Neural crest cell (in vitro differentiated cells): ENCODE measurements at places on chromosomes 5 and 9. TPM values are rescaled to one million over a fixed set of nuclear protein-coding genes. Genes with fewer than 3 reads are reported as not detected.

GRCh38 chr9:4108754-4109465 lies 191.0 kb downstream of the GLIS3 start:
- no peak overlapping the region for H3K4me3 ChIP-seq
- H3K4me1 ChIP-seq: peaks cover 7% of the 10 kb centered on the region
- no peak for DNase-seq
- no peak overlapping the region for H3K27ac ChIP-seq

GRCh38 chr9:77594963-77595362 lies 53.2 kb downstream of the GNA14 start:
- no peak for DNase-seq
- H3K27ac ChIP-seq: peak overlapping the region; percentile 51
- no peak overlapping the region for H3K4me3 ChIP-seq
- H3K36me3 ChIP-seq: no peaks in the 10 kb centered on the region

The CYLC2 gene
- not detected in 2 replicates for total RNA-seq

DNA sequence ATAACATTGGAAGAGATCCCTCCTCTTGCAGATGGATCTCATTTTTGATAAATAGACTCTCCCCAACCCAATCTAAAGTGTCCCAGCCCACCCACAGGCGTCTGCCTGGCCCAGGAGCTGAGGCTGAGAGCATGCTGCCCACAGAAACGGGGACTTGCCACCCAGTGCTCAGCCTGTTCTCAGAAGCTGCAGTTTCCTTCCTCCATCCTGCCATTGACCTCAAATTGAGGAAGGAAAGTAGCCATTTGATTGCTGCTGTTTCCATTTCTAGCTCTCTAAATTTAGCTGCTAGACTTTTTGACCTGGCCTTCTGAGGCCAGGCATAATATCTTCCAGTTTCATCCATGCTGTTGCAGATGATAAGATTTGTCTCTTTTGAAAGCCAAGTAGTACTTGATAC lies 31.1 kb upstream of the FRMD3 start:
- no peaks in the 10 kb centered on the region for H3K36me3 ChIP-seq
- no peaks in the 10 kb centered on the region for H3K4me1 ChIP-seq
- H3K27me3 ChIP-seq: no peaks in the 10 kb centered on the region
- H3K27ac ChIP-seq: no peak overlapping the region

GRCh38 chr9:98575379-98576346 lies 133.1 kb downstream of the GABBR2 start:
- peaks cover 13% of the 10 kb centered on the region for H3K27me3 ChIP-seq
- no peak overlapping the region for H3K4me3 ChIP-seq
- no peak for DNase-seq
- H3K4me1 ChIP-seq: no peaks in the 10 kb centered on the region
- H3K27ac ChIP-seq: peak overlapping the region; percentile 23

GRCh38 chr5:178123094-178123965 lies 7.5 kb upstream of the RMND5B start:
- DNase-seq: no peak
- no peak overlapping the region for H3K4me3 ChIP-seq
- no peaks in the 10 kb centered on the region for H3K27me3 ChIP-seq
- H3K36me3 ChIP-seq: no peaks in the 10 kb centered on the region
- peaks cover 9% of the 10 kb centered on the region for H3K4me1 ChIP-seq
- H3K27ac ChIP-seq: peak overlapping the region; percentile 87

DNA sequence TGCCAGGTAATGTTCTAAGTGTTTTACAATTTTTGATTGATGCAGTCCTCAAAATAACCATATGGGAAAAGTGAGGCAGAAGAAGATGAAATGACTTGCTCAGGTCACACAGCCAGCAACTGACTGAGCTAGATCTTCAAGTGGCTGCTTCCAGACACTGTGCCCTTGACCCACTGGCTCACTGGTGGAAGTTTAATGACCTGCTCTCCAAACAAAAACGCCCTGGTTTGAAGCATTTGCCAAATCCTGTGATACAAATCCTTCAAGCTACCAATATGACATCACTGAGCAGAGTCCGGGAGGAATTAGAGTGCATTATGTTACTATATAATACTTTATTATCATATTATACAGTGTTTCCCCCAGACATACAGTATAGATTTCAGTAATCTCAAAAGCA lies 459.4 kb downstream of the GADD45G start:
- no peak overlapping the region for H3K27ac ChIP-seq
- no peaks in the 10 kb centered on the region for H3K36me3 ChIP-seq
- no peaks in the 10 kb centered on the region for H3K4me1 ChIP-seq
- DNase-seq: no peak
- peaks cover 4% of the 10 kb centered on the region for H3K27me3 ChIP-seq

The CNTLN gene
- total RNA-seq: 16.7 and 18.0 TPM in 2 replicates

The PCDH1 gene
- total RNA-seq: 16.2 and 17.3 TPM in 2 replicates

The DMRT3 gene
- not detected in 2 replicates for total RNA-seq

DNA sequence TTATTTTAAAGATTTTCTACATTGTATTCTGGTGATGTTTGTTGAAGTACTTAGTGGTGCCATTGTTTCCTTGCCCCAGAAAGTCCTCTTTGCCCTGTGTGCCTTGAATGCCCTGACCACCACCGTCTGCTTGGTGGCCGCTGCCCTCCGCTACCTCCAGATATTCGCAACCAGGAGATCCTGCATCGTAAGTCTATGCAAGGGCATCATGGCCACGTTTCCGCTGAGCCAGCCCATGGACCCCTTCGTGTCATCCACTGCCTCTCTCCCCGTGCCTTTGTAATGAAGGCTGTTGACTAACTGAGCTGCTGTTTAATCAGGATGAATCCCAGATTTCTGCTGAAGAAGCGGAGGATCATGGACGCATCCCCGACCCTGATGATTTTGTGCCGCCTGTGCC lies 52.3 kb downstream of the ENTREP1 start:
- no peaks in the 10 kb centered on the region for H3K36me3 ChIP-seq
- no peak overlapping the region for H3K27ac ChIP-seq
- no peaks in the 10 kb centered on the region for H3K27me3 ChIP-seq
- peaks cover 33% of the 10 kb centered on the region for H3K4me1 ChIP-seq
- DNase-seq: no peak

DNA sequence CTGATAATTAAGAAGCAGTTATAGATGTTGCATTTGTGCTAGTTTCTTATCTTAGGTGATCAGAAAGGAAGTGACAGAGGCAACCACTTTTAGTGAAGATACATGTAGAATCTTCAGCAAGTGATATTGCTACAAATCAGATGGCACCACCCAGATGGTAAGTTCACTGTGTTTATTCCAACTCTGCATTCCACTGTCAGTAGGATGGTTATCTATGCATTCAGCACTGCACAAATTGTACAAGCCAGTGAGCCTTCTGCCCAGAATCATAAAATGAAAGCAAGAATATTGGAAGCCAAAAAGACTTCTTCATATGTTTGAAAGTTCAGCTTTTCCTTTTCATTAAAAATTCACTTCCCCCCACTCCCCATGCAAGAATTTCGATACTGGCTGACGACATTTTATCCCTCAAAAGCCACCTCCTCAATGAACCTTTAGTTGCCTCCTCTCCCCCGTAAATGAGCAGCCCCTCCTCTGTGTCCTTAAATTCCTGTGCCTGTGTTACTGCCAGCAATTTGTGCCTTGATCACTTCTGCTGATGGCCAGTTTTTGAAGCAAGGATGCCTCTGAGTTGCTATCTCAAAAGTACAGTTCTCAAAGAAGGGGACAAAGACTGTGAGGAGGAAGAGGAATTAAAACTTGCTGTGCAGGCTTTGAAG lies 91.6 kb downstream of the ZSWIM6 start:
- H3K27ac ChIP-seq: no peak overlapping the region
- peaks cover 27% of the 10 kb centered on the region for H3K4me1 ChIP-seq
- H3K27me3 ChIP-seq: no peaks in the 10 kb centered on the region

The FYB1 gene
- not detected in 2 replicates for total RNA-seq

DNA sequence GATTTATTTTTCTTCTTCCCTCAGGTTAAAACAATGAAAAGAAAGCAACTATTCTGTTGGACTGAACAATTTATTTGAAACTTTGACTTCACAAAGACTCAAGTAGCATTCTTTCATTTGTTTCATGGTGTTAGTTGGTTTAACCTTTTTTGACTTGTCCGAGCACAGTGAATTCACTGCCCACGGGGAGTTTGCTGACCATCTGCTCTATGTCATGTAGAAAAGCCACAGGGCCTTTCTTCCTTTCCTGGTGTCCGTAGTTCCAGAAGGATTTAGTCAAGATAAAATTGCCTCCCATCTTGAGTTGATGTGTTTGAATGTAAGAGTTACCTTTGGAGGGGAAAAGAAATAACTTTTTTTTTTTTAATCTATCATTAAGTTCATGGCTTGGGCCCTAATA lies 55.1 kb upstream of the ZNF608 start:
- H3K4me1 ChIP-seq: peaks cover 59% of the 10 kb centered on the region
- H3K4me3 ChIP-seq: peak overlapping the region; percentile 8
- no peaks in the 10 kb centered on the region for H3K27me3 ChIP-seq
- H3K27ac ChIP-seq: no peak overlapping the region
- DNase-seq: no peak

- DNase-seq: no peak
- H3K36me3 ChIP-seq: no peaks in the 10 kb centered on the region
- H3K27ac ChIP-seq: no peak overlapping the region
Observed at GRCh38 chr5:112064271-112064701, 307.3 kb upstream of the NREP start.

DNA sequence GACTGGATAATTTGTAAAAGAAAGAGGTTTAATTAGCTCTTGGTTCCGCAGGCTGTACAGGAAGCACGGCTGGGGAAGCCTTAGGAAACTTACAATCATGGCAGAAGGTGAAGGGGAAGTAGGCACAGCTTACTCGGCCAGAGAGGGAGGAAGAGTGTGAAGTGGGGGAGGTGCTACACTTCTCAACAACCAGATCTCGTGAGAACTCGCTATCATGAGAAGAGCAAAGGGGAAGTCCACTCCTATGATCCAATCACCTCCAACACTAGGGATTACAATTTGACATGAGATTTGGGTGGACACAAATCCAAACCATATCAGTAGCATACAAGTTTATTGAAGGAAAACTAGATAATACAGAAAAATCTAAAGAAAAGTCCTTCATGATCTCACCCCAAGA lies 39.9 kb downstream of the NEURL1B start:
- no peak overlapping the region for H3K4me3 ChIP-seq
- H3K27ac ChIP-seq: no peak overlapping the region
- H3K4me1 ChIP-seq: peaks cover 12% of the 10 kb centered on the region
- H3K36me3 ChIP-seq: peaks cover 5% of the 10 kb centered on the region

- H3K4me1 ChIP-seq: peaks cover 18% of the 10 kb centered on the region
- H3K27ac ChIP-seq: peak overlapping the region; percentile 69
- no peaks in the 10 kb centered on the region for H3K27me3 ChIP-seq
- no peak overlapping the region for H3K4me3 ChIP-seq
- DNase-seq: no peak
- no peaks in the 10 kb centered on the region for H3K36me3 ChIP-seq
Observed at GRCh38 chr5:149387982-149388381, 8.9 kb upstream of the IL17B start.

DNA sequence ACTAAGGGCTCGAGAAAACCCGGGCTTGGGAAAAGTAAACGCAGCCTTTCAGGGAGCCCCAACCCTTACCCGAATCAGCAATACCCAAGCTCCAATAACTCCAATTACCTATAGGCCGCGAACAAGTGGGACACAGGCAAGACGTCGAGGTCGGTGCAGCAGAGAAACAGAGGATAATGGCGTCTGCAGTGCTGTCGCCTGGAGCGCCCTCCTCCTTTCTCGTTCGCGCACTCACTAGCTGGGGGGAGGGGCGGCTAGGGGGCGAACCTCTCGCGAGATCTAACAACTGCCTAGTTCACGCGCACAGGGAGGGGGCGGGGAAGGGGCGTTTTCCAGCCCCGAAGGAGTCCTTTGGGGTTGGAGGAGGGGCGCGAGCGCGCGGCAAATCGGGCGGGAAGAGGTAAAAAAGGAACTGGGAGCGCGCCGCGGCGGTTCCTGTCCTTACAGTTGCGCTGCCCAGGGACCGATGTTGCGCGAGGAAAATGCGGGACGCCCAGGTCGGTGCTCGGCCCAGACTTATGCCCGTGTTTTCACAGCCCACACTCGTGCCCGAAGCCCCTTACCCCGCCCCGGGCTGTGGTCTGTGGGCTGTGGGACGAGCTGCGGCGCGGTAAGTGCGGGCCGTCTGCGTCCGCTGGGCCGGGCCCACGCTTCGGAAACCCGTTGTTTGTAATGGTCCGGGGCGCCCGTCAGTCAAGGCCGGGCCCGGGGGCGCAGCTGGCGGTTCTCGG lies at the start of gene RMI1:
TSS of gene RMI1 (plus strand) at position 411 of the 731 bp plus-strand sequence. CDS start 20,182 bp downstream, outside the sequence.
- DNase-seq: peak; percentile 98
- peaks cover 18% of the 10 kb centered on the region for H3K27me3 ChIP-seq
- peaks cover 33% of the 10 kb centered on the region for H3K36me3 ChIP-seq
- peak within 1 kb of the TSS; percentile 100 for H3K4me3 ChIP-seq

GRCh38 chr5:14928661-14929060 lies 57.1 kb upstream of the ANKH start:
- peaks cover 4% of the 10 kb centered on the region for H3K4me1 ChIP-seq
- no peaks in the 10 kb centered on the region for H3K27me3 ChIP-seq
- no peak overlapping the region for H3K27ac ChIP-seq

- no peak overlapping the region for H3K27ac ChIP-seq
- peaks cover 60% of the 10 kb centered on the region for H3K4me1 ChIP-seq
- H3K27me3 ChIP-seq: no peaks in the 10 kb centered on the region
- no peak for DNase-seq
- peaks cover 1% of the 10 kb centered on the region for H3K36me3 ChIP-seq
- peak overlapping the region; percentile 82 for H3K4me3 ChIP-seq
Observed at GRCh38 chr9:34332076-34332964, 3.0 kb downstream of the NUDT2 start.

DNA sequence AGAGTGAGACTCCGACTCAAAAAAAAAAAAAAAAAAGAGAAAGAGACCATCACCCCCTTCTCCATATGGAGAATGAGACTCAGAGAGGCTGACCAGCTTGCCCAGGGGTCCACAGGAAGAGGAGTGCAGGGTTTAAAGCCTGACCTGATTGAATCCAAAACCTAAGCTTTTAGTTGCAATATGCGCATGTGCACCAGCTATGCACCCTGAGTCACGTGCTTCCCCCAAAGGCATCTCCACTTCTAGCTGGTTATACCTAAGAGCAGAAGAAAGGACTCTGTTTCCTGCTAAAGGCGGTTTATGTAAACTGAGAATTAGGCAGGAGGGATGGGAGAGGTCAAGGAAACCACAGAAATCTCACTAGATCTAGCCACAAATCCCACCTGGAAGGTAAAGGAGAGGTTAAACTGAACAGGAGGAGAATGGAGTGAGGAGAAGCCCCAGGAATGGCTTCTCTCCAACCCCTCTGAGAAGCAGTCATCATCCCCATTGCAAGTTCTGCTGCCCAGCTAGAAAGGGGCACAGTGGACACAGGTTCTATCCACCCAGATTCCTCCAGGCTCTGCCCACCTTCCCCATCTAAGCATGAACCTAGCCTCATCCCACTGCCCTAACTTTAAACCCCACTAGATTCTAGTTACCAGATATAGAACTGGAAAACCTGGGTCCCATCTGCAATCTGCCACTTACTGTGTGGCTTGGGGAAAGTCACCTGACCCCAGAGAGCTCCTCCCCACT lies 171.3 kb downstream of the ACTL7B start:
- no peaks in the 10 kb centered on the region for H3K4me1 ChIP-seq
- H3K4me3 ChIP-seq: no peak overlapping the region
- no peak for DNase-seq
- H3K27me3 ChIP-seq: no peaks in the 10 kb centered on the region
- no peak overlapping the region for H3K27ac ChIP-seq
